ENCODE measurements at places on chromosomes 2 and 18.

DNA sequence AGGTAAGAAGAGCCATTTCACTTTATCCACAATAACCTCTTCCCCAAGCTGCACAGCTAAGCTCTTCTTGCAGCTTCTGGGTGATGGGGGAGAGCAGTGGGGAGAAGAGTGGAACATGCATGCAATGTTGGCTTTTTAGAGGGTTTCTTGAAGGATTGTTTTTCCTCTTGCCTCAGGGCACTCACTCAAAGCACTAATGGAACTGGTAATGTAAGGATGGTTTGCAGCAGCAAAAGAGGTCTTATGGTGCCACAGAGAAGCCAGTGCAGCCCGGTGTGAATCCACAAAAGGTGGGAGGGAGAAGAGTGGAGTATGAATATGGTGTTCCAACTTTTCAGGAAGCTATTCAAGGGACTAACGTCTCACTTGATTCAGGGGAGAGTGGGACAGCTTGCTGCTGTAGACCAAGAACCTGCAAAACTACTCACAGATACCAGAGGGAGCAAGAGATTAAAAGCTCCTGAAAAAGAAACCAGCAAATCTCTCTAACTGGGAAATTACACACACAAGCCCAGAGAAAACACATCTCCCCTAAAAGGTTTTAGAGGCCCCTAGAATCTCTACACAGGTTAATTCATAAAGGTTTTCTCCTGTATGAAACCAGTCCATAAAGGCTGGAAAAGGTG, 116.4 kb downstream of the CHN1 start:
- no peak for DNase-seq

- no peak for DNase-seq
Observed at GRCh38 chr18:8358033-8358765, 251.0 kb upstream of the RAB12 start.

DNA sequence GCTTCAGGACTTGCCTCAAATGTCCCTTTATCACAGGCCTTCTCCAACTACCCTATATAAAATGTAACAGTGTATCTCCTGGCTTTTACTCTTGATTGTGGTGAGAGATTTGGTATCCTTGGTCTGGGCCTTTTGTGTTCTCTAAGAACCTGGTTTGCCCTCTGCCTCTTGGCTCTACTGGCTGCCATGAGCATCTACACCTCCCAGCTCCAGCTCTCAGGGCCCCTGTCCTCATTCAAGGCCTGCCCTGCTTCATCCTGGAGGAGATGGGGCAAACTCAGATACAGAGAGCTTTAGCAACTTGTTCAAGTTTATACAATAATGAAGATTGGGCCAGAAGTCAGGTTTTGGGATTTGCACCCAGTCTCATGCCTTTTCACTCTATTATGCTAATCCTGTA, 45.0 kb downstream of the QPCT start:
- no peak for DNase-seq

- DNase-seq = no peak
Observed at GRCh38 chr2:9091811-9092210, 88.3 kb upstream of the MBOAT2 start.

DNA sequence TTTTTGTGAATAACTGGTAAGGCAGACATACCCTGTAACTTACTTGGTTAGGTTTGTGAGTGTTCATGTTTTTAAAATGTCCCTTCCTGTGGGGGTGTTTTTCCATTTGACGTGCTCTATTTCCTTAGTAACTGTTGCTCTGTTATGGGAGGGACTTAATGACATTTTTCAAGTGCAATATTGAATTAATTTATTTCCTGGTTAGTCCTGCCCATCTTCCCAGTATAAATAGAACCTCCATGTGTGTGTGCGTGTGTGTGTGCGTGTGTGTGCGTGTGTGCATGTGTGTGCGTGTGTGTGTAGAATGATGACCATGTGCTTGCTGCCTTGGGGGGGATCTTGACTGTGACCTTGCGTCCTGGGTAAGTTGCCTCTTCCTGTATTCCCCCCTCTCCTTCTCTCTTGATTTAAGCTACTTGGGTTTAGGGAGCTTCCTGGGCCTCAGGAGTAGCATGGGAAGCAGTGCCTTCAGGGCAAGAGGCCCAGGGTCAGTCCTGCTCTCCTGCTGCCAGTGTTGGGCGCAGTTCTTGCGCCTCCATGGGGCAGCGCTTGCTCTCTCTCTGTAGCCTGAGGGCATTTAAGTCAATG, 163.9 kb downstream of the LDLRAD4 start:
- DNase-seq = peak; percentile 41

DNA sequence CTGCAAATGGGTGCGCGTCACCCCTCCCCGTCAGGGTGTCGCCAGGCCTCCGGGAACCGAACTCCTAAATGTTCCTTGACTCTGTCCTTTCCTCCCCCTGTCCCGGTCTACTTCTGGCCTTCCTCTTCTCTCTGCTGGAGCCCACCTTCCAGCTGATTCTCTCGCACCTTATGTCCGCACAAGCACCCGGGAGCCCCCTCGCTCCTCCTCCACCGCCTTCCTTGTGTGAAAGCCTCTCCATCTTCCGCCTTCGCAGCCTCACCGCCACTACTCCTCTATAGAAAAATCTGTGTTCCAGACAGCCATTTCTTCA, 627 bp upstream of the KIF3C start:
- DNase-seq = no peak
